ENCODE measurements at places on chromosomes 3 and 15. TPM values are rescaled to one million over a fixed set of nuclear protein-coding genes. Genes with fewer than 3 reads are reported as not detected.

- H3K4me3 ChIP-seq: peak overlapping the region; percentile 93
- peaks cover 18% of the 10 kb centered on the region for H3K4me1 ChIP-seq
- no peaks in the 10 kb centered on the region for H3K36me3 ChIP-seq
- peak; percentile 74 for DNase-seq
These were observed 1.1 kb upstream of the TLNRD1 start for GRCh38 chr15:80999623-81000036.

GRCh38 chr15:39128746-39129145 lies 452.1 kb upstream of the THBS1 start:
- no peak for DNase-seq
- H3K36me3 ChIP-seq: no peaks in the 10 kb centered on the region
- H3K27me3 ChIP-seq: no peaks in the 10 kb centered on the region

GRCh38 chr3:38374221-38374620 lies 27.6 kb downstream of the XYLB start:
- no peak for DNase-seq
- H3K4me1 ChIP-seq: no peaks in the 10 kb centered on the region
- no peaks in the 10 kb centered on the region for H3K27me3 ChIP-seq

ARHGAP31 gene
- 8.3 TPM for total RNA-seq

- no peaks in the 10 kb centered on the region for H3K27me3 ChIP-seq
- no peak for DNase-seq
- no peaks in the 10 kb centered on the region for H3K36me3 ChIP-seq
- no peak overlapping the region for H3K4me3 ChIP-seq
These were observed 154.0 kb upstream of the CTDSPL start for GRCh38 chr3:37707428-37708372.

GOLGA8G gene
- total RNA-seq: not detected

GRCh38 chr3:126678693-126679317 lies 23.9 kb upstream of the TXNRD3 start:
- no peaks in the 10 kb centered on the region for H3K36me3 ChIP-seq
- H3K27me3 ChIP-seq: no peaks in the 10 kb centered on the region
- no peak overlapping the region for H3K27ac ChIP-seq
- no peak overlapping the region for H3K4me3 ChIP-seq

CHDH gene
- 18.5 TPM for total RNA-seq
